ENCODE measurements at places on chromosomes 12 and 14.

- no peak for DNase-seq
Measured at GRCh38 chr14:50530358-50530757, 2.0 kb downstream of the MAP4K5 start.

- no peak for DNase-seq
Measured at GRCh38 chr14:70188322-70188658, 461 bp downstream of the SLC8A3 start.

GRCh38 chr14:54489318-54489683, 521 bp upstream of the GMFB start:
- no peak for DNase-seq

- no peak for DNase-seq
Measured at GRCh38 chr12:26052652-26053051, 72.2 kb downstream of the BHLHE41 start.

- DNase-seq, result no peak
Measured at GRCh38 chr14:99331811-99332210, 59.8 kb upstream of the BCL11B start.

DNA sequence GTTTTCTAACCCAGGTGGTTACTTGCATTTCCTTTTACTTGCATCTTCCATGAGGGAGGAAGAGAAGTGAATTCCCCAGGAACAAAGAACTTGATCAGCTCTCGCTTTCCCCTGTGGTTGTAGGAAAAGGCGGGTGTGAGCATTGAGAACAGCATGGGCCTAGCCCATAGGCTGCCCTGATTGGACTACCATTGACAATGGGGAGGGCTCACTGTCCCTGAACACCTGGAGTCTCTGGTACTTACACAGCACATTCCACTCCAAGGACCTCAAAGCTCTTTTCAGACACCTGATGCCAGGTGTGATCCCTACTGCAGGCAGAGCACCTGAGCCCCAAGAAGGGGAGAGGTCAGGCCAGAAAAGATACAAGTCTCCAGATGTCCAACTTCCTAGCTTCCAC, 25.0 kb downstream of the MAX start:
- DNase-seq, result no peak

All from midbrain (tissue), 1 donor.